Cerebellar cortex (tissue), 1 donor: ENCODE measurements at places on chromosomes 12 and 14.

DNA sequence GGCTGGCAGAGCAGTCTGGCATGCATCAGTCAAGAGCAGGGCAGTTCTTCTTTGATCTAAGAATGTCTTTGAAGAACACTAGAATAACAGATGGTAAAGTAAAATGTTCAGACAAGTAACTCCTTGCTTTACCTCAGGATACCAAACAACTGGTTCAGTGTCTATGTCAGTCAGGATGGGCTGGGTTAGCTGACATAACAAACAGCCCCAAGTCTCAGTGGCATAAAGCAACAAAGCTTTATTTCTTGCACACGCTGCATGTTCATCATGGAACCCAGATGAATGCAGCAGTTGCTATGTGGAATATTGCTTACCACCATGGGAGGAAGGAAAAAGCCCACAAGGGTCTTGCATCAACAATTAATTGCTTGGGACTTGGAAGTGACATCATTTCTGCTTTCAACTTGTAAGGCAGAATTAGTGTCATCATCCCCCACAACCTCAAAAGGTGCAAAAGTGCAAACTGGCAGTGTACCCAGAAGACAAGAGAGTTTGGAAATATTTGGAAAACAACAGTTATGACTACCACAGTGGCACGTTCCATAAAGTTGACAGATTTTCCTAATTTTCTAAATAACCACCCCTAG is 21.2 kb downstream of the GPRC5D start:
- no peak for DNase-seq

GRCh38 chr12:19916196-19916753 is 452.1 kb upstream of the PDE3A start:
- no peak for DNase-seq

GRCh38 chr12:128078301-128078971 is 188.5 kb upstream of the TMEM132C start:
- DNase-seq, result no peak

GRCh38 chr14:73723797-73724661 is 9.8 kb upstream of the PNMA1 start:
- no peak for DNase-seq

DNA sequence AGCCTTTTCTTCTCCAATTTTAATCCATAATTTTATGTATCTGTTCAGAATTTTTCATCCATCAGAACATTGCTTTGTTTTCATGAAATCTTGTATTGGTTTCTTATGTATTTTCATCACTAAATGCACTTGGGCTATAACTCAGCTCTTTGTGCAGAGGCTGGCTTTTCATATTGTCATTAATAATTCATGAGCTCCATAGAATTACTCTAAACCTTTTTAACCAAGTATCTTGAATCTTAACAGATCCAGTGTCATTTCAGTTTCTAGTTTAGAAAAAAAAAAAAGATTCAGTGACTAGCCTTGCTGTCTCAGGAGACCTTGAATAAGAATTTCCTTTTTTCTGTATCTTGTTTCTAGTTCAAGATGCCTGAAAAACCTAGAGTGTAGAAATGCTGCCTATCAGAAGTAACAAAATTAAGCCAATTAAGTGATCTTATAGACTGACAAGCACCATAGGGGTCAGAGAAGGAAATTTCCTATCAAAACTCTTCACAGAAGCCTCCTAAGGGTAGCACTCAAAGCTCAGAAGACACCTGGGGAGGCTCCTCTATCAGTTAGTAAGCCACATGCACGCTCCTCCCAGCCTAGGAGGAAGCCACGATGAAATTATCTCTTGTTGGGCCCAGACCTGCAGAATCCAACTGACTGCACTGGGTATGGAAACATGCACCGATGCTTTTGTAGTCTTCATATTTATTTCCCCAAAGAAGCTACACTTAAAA is 163.4 kb downstream of the KICS2 start:
- no peak for DNase-seq

- DNase-seq, result no peak
These were observed 3.0 kb downstream of the BDKRB2 start for GRCh38 chr14:96207686-96208085.

DNA sequence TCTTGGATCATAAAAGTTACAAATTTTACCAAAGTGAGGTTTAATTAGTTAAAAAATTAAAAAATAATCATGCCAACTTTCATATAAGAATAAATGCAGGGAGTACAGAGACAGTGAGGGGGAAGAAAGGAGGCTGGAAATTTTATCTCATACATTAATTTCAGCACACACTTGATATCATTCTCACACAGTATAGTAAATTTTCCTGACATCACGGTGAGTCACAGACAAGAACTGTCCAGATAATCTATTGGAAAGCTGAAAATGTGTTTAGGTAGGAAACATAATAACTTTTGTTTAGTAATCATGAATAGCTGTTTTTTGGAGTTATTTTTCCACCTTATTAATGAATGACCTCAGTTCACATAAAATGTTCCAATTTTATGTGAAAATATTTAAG is 1204.8 kb downstream of the GALC start:
- DNase-seq, result no peak

DNA sequence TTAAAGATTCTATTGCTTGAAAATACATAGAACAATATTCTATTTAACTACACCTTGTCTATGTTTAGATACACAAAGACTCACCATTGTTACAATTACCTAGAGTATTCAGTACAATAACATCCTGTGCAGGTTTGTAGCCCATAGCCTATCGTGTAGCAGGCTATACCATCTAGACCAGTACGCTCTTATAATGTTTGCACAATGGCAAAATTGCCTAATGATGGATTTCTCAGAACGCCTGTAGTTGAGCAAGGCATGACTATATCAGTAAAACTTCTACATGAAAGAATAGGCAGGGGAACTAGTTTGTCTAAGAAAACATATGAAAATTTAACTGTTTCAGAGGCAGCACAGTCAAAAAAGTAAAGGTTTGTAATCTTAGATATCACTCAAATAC is 375.9 kb downstream of the DAD1 start:
- no peak for DNase-seq

- no peak for DNase-seq
These were observed 85.8 kb upstream of the DYRK2 start for GRCh38 chr12:67562513-67563287.

DNA sequence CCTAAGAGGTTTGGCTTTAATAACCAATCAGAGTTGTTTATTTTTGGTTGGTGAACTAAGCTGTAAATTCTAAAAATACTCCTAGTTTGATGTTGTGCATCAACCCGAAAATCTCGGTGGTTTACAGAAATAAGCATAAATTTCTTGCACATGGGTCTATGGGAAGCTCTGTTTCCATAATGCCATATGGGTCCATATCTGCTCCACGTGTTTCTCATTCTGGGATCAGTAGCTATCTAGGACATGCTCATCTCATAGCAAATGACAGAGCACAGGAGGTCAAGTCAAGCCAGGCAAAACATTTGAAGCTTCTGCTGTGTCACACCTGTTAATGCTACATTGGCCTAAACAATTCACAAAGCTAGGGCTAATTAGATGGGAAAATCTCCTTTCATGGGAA is 23.1 kb downstream of the NUP37 start:
- DNase-seq, result peak; percentile 65

- no peak for DNase-seq
These were observed 840.3 kb downstream of the GALC start for GRCh38 chr14:87152693-87153092.

- no peak for DNase-seq
These were observed 56.2 kb downstream of the SDR9C7 start for GRCh38 chr12:56878010-56878339.

GRCh38 chr14:106268013-106268727 is 741.8 kb downstream of the TMEM121 start:
- no peak for DNase-seq

- peak; percentile 41 for DNase-seq
These were observed 823 bp downstream of the ATG2B start for GRCh38 chr14:96362071-96362964.

GRCh38 chr12:59142183-59142790 is 222.0 kb upstream of the LRIG3 start:
- DNase-seq, result no peak

DNA sequence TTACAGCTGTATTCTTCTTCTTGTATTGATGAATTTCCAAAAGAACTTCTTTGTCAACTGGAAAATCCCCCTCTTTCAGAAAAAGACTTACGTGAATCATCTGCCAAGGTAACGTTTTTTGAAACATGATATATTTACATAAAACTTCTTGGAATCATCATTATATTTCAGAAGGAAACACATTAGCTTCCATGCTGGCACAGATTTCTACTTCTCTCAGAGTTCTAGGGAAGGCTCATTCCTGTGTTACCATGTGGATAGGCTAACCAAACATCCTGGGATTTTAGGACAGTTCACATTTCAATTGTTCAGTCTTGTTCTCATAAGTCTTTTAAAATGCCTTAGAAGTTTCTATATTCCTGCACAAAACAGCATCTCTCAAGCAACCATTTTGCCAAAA is 120.3 kb upstream of the NEDD1 start:
- no peak for DNase-seq

GRCh38 chr12:123896767-123897166 is 75.9 kb downstream of the CCDC92 start:
- no peak for DNase-seq

GRCh38 chr12:38385486-38385885 is 68.9 kb downstream of the ALG10B start:
- no peak for DNase-seq

DNA sequence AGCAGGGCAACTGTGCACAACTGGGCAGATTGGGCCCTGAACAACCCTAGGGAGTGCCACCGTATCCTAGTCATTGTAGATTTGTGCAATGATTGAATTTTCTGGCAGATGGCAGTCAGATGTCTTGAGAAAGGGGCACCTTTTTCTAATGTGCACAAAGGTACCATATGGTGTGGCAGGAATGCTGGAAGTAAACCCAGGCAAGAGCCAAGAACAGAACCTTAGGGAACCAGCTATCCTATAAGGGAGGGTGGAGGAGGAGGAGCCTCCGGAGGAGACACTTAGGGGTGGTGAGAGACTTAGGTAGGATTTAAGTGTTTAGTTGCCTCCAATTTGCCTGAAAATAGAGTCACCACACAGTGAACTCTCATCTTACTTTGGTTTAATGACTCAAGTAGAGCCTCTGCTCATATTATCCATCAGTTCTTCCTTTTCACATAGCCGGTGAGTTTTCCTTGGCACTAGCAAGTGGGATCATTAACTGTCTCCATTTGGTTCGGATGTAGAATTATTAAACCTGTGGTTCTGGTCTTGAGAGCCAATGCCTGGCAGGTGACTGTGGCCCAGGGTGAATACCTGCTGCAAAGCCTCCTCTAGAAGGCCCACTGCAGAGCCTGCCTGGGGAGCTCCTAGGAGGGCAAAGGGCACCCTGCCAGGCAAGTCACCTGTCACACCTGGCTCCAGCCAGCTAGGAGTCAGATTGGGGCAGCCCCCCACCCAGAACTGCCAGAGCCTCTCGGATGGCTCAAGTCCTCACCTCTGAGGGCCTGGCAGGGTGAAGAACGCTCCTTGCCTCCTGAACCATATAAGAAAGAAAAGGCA is 184.4 kb upstream of the HIF1A start:
- peak; percentile 93 for DNase-seq

- no peak for DNase-seq
These were observed 228.5 kb upstream of the G2E3 start for GRCh38 chr14:30330445-30330844.

DNA sequence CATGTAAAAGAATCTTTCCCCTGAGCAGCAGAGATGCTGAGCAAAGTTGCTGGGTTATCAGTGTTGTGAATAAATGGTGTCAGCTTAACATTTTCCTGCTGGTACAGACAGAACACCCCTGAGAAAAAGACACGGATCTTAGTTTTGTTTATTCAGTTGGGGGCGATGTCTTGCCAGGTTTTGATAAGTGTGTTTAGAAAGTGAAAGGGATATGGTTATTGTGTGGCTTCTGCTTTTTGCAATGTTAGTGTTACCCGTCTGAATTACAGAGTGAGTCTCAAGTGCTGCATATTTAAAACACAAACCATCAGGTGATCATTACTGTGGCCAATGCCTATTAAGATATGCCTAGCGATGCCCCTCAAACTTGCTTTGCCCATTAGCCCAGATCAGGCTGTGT is 864.6 kb upstream of the SEL1L start:
- DNase-seq, result no peak

DNA sequence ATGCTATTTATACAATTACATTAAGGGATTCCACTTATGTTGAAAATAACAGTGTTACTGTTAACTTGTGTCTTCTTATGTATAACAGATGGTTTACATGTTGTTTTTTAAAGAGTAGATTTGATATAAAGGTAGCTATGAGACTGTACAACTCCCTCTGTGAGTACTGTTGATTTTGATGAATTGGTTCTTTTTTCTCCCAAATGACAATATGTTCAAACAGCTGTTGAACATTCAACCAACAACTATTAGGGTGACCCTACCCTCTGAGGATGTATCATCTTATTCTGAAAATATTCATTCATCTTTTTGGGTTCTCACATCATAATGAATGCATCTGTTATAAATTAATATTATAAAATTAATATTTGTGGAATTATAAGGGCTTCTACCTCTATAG is 456.9 kb upstream of the MGAT4C start:
- DNase-seq, result no peak

DNA sequence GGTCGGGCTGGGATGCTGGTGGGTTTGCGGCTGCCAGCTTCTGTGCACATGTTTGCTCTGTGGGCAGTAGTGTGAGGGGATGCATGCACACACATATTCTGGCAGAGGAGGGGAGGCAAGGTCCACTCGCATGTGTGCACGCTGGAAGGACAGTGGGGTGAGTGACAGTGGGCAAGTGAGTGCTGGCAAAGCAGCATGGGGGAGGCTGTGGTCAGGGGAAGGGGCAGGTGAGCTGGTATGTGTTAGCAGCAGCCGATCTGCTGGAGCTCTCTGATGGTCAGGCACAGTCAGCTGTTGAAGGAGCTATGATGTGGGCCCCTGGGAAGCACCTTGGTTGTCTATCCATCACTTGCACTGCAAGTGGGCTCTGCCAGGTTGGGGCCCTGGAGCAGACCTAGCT is 170.3 kb downstream of the NTS start:
- DNase-seq, result no peak

DNA sequence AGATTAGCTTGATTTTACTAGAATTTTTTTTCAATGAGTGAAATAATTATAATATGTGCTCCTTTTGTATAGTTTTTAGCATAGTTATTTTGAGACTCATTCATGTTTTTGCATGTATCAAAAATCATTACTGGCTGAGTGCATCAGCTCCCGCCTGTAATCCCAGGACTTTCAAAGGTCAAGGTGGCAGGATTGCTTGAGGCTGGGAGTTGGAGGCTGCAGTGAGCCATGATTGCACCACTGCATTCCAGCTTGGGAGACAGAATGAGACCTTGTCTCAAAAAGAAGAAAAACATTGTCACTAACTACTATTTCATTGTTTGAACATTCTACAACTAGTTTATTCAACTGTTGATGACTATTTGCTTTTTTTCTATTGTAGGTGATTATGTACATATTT is 802.7 kb downstream of the SLC16A7 start:
- DNase-seq, result no peak

DNA sequence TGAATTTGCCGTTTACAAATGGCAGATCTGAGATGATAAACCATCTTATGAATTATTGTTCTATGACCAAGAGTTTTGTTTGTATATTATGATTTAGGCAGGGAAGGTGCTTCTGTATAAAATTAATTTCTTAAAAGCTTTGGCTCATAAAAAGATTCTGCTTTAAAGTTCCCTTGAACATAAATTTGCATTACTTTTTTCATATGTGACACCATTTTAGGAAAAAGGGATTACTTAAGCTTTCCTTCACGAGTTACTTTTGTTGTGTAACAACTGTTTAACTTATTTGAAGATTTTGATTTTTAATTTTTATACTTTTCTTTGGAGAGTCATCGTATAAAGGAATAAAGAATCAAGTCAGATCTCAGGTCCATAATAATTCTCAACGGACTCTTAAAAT is 3.3 kb downstream of the ETNK1 start:
- no peak for DNase-seq

- no peak for DNase-seq
These were observed 113.5 kb downstream of the C12orf75 start for GRCh38 chr12:105443802-105444652.
